ENCODE measurements at places on chromosomes 3 and 15.

DNA sequence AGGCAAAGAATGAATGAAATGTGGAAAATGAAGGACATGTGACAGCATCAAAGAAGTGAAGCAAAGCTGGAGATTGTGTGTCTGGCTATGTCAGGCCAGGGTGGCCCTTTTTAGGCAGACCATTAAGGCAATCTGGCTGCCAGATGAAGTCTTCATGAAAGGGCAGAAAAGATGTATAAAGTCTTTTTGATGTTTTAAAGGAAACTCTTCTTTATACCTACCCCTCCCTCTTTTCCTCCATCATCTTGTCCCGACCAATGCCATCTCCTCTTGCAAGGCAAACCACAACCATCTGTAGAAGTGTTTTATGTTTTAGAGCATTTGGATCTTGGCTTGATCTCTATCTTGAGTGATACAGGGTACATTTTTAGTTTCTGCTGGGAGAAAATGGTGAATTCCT lies 259.2 kb downstream of the LSAMP start:
- H3K27me3 ChIP-seq: no peaks in the 10 kb centered on the region
- no peak overlapping the region for H3K4me3 ChIP-seq
- H3K4me1 ChIP-seq: peaks cover 6% of the 10 kb centered on the region
- no peaks in the 10 kb centered on the region for H3K36me3 ChIP-seq

DNA sequence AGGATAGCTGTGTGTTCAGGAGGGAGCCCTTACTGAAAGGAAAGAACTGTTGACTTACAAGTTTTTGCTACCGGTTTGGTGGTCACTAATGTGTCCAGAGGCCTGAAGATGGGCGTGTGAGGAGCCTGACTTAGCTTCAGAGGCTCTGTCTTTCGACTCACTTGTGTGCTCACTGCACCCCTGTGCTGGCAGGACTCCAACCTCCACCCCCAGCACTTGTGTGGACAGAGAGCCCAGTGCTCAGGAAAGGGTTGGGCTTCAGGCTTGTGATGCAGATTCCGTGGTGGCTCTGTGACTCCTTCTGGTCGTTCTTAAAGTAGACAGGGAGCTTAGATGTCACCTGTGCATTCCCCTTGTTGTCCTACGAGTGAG lies 100.9 kb downstream of the PGPEP1L start:
- no peak for DNase-seq
- no peaks in the 10 kb centered on the region for H3K27me3 ChIP-seq
- no peaks in the 10 kb centered on the region for H3K4me1 ChIP-seq
- H3K36me3 ChIP-seq: 0 out of 2 replicates have a peak, but pooled peaks cover 4% of the 10 kb centered on the region
- no peak overlapping the region for H3K4me3 ChIP-seq

DNA sequence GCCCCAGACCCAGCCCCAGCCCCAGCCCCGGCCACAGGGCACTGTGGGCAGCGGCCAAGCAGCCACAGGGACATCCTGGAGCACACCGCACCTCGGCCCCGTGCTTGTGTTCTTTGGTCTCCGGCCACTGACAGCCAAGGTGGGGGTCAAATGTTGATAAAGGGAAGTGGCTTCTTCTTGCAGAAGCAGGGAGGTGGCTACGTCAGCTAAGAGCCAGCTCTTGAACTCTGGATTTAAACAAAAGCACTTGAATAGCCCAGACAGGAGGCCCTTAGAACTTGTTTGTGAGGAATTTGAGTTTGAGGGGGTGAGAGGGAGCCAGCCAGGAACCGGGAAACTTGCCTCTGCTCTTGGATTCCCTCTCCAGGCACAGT lies 135.8 kb upstream of the ABHD17C start:
- H3K36me3 ChIP-seq: no peaks in the 10 kb centered on the region
- H3K4me1 ChIP-seq: no peaks in the 10 kb centered on the region
- no peak overlapping the region for H3K27ac ChIP-seq
- DNase-seq: no peak
- H3K4me3 ChIP-seq: no peak overlapping the region

- DNase-seq: no peak
- H3K4me1 ChIP-seq: no peaks in the 10 kb centered on the region
- H3K4me3 ChIP-seq: peak overlapping the region; percentile 77
- peak overlapping the region; percentile 52 for H3K27ac ChIP-seq
Observed at GRCh38 chr15:82986442-82986780, 401 bp downstream of the RAMAC start.

GRCh38 chr3:126881861-126882260 lies 101.1 kb upstream of the PLXNA1 start:
- no peak overlapping the region for H3K4me3 ChIP-seq
- no peak overlapping the region for H3K27ac ChIP-seq
- no peaks in the 10 kb centered on the region for H3K36me3 ChIP-seq
- H3K4me1 ChIP-seq: peaks cover 4% of the 10 kb centered on the region
- DNase-seq: no peak

- no peaks in the 10 kb centered on the region for H3K36me3 ChIP-seq
- H3K4me1 ChIP-seq: no peaks in the 10 kb centered on the region
- no peak for DNase-seq
- no peaks in the 10 kb centered on the region for H3K27me3 ChIP-seq
- H3K4me3 ChIP-seq: no peak overlapping the region
Observed at GRCh38 chr3:45993421-45994027, 2.1 kb downstream of the FYCO1 start.

GRCh38 chr3:39287216-39288164 lies 7.7 kb upstream of the CX3CR1 start:
- H3K36me3 ChIP-seq: no peaks in the 10 kb centered on the region
- H3K27me3 ChIP-seq: no peaks in the 10 kb centered on the region
- H3K4me1 ChIP-seq: no peaks in the 10 kb centered on the region
- H3K4me3 ChIP-seq: no peak overlapping the region
- no peak overlapping the region for H3K27ac ChIP-seq
- DNase-seq: no peak

GRCh38 chr3:9747267-9747666 lies 2.5 kb upstream of the OGG1 start:
- peaks cover 48% of the 10 kb centered on the region for H3K36me3 ChIP-seq
- no peaks in the 10 kb centered on the region for H3K4me1 ChIP-seq
- no peak overlapping the region for H3K27ac ChIP-seq
- no peaks in the 10 kb centered on the region for H3K27me3 ChIP-seq
- no peak for DNase-seq

DNA sequence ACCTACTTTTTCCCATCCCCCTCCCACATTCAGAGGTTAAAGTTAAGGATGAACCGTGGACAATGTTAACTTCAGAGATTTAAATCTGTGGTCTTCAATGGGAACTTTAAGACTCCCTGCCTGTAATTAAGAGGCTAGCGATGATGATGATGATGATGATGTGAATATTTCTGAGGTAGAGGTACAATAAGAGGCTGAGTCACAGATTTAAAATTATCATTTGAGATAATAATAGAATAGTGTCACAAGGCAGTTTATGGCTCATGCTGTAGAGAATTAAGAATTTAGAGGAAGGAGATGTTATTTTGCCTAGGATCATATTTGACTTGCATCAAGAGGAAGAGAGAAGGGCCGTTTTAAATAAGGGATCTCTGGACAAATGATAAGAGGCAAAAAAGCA lies 146.2 kb downstream of the BBX start:
- H3K4me1 ChIP-seq: no peaks in the 10 kb centered on the region
- H3K27ac ChIP-seq: no peak overlapping the region
- no peak overlapping the region for H3K4me3 ChIP-seq
- DNase-seq: no peak
- H3K27me3 ChIP-seq: no peaks in the 10 kb centered on the region

GRCh38 chr3:35849963-35850362 lies 210.6 kb downstream of the ARPP21 start:
- H3K4me3 ChIP-seq: no peak overlapping the region
- H3K4me1 ChIP-seq: no peaks in the 10 kb centered on the region
- DNase-seq: no peak
- H3K27ac ChIP-seq: no peak overlapping the region

DNA sequence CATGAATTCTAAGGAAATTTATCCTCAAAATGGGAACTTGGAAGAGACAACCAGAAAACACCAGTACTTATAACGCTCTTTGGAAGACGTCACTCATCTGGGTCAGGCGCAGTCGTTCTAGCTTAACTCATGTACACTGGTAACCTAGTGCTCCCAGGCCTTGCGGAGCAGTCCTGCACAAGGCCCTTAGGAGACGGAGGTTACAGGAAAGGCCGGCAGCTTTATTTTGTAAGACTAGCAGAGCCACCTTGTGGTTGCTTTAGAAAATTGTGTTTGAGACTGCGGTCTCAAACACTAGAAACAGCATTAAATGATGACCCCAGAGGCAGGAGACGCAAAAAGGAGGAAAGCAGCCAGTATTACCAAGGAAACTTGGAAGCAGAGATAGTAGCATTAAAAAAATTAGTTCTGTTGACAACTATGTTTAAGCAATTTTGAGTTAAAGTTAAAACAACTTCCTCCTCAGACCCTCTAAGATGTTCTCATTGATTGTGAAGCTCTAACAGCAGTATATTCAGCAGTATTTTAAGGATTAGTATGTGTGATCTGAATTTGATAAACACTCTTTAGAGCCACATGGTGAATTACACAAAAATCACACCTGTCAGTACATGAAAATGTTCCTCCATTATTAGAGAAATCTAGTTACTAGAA lies 141.9 kb upstream of the C2CD4B start:
- peak; percentile 65 for DNase-seq
- H3K4me1 ChIP-seq: no peaks in the 10 kb centered on the region
- H3K36me3 ChIP-seq: no peaks in the 10 kb centered on the region
- H3K27ac ChIP-seq: no peak overlapping the region

- H3K27me3 ChIP-seq: no peaks in the 10 kb centered on the region
- no peak for DNase-seq
- H3K4me1 ChIP-seq: peaks cover under 1% of the 10 kb centered on the region
- no peak overlapping the region for H3K4me3 ChIP-seq
- H3K27ac ChIP-seq: no peak overlapping the region
Observed at GRCh38 chr15:79394231-79394630, 37.9 kb upstream of the MINAR1 start.

GRCh38 chr3:104555728-104556127 lies 811.0 kb upstream of the ALCAM start:
- no peaks in the 10 kb centered on the region for H3K36me3 ChIP-seq
- no peak overlapping the region for H3K27ac ChIP-seq
- no peak overlapping the region for H3K4me3 ChIP-seq
- H3K4me1 ChIP-seq: no peaks in the 10 kb centered on the region
- no peaks in the 10 kb centered on the region for H3K27me3 ChIP-seq

DNA sequence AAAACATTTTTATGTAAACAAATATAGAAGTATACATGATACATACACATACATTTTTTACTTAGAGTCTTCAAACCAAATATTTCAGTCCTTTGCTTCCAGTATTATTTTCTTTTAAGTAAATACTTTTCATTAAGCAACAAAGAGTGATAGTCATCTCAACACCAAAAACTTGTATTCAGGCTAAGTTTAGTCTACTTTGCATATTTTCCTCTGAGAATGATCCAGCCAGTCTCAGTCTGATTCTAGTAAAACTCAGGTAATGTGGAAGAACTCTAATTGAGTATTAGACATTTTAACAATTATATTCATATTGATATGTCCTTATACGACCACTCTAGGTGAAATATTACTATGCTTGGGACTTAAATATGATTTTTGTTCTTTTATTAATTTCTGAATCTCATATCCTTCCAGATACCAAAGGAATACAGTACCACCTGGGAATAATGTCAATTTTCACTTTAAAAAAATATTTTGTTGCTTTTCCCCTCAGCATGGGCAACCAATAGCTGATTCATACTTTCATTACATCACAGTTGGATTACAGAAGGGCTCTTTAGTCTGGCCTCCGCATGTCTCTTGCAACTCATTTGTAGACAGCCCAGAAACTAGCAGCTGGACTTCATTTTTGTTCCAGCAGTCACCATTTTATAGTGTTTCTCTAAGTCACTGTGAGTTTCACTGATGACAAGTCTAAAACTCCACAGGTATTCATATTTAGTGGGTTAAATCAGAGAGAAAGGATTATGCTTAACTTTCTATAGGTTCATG lies 390.4 kb downstream of the ZBTB20 start:
- H3K27me3 ChIP-seq: no peaks in the 10 kb centered on the region
- DNase-seq: no peak
- no peaks in the 10 kb centered on the region for H3K36me3 ChIP-seq

GRCh38 chr3:184299488-184300377 lies 692 bp downstream of the PSMD2 start:
- peak overlapping the region; percentile 99 for H3K4me3 ChIP-seq
- H3K4me1 ChIP-seq: no peaks in the 10 kb centered on the region
- peaks cover 43% of the 10 kb centered on the region for H3K36me3 ChIP-seq
- no peak for DNase-seq

DNA sequence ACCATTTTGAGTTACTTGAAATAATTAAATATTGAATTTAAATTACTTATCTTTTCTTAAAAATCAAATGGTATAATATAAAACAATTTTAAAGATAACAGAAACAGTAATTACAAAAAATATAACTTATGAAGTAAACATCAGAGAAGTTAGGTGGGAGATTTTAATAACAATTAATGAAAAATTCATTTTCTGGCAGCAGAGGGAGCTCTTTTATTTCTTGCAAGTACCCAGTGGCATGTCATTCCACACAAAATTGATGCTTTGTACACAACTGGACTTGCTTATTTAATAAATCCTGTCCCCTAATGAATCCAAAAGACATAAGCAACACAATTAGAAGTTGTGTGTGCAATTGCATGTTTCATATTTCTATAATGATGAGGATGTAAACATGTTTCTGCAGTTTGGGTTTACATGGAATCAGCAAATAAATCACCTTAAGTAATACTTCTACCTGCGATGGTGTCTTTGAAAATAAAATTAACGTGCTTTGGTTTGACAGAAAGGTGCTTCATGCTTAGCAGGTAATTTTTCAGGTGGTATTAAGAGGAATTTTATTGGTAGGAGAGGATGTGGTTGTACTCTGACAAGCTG lies 861.3 kb downstream of the ZPLD1 start:
- DNase-seq: no peak
- no peak overlapping the region for H3K4me3 ChIP-seq
- no peak overlapping the region for H3K27ac ChIP-seq
- H3K27me3 ChIP-seq: no peaks in the 10 kb centered on the region
- H3K36me3 ChIP-seq: no peaks in the 10 kb centered on the region
- H3K4me1 ChIP-seq: peaks cover 11% of the 10 kb centered on the region

DNA sequence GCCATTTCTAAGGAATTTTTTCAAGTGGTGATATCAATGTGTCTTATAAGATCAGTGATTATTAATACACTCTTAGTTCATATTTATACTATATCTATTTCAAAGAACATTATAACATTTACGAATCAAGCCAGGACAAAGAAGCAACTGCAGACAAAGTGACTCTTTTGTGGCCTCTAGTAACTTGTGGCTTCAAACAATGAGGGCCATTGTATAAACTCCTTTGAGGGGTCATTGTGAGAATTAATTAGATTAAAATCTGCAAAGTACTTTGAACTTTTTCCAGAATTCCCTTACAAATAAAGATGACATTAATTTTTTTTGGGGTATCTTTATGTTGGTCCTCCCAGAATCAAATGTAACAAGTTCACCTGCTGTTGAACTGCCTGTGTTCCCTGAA lies 12.3 kb upstream of the SLC30A4 start:
- H3K27me3 ChIP-seq: peaks cover 11% of the 10 kb centered on the region
- no peak for DNase-seq

- H3K4me3 ChIP-seq: no peak overlapping the region
- no peaks in the 10 kb centered on the region for H3K27me3 ChIP-seq
- no peak overlapping the region for H3K27ac ChIP-seq
Observed at GRCh38 chr3:97689111-97689510, 75.4 kb upstream of the ARL6 start.

Data from SJCRH30 (cell line).